ENCODE measurements at places on chromosomes 12 and 14.

- no peak for DNase-seq
Observed at GRCh38 chr14:57480051-57480450, 13.6 kb downstream of the CCDC198 start.

GRCh38 chr14:91094772-91095171 is 19.1 kb upstream of the DGLUCY start:
- no peak for DNase-seq

- DNase-seq = peak; percentile 26
Observed at GRCh38 chr12:88579601-88580050, 645 bp downstream of the KITLG start.

GRCh38 chr14:68645371-68645770 is 147.5 kb downstream of the ZFP36L1 start:
- no peak for DNase-seq

GRCh38 chr12:25252946-25253345 is 2.2 kb upstream of the KRAS start:
- DNase-seq = no peak

- DNase-seq = no peak
Observed at GRCh38 chr12:101968770-101969169, 91.4 kb downstream of the DRAM1 start.

- DNase-seq = no peak
Observed at GRCh38 chr12:93638095-93638494, 39.1 kb upstream of the CRADD start.

DNA sequence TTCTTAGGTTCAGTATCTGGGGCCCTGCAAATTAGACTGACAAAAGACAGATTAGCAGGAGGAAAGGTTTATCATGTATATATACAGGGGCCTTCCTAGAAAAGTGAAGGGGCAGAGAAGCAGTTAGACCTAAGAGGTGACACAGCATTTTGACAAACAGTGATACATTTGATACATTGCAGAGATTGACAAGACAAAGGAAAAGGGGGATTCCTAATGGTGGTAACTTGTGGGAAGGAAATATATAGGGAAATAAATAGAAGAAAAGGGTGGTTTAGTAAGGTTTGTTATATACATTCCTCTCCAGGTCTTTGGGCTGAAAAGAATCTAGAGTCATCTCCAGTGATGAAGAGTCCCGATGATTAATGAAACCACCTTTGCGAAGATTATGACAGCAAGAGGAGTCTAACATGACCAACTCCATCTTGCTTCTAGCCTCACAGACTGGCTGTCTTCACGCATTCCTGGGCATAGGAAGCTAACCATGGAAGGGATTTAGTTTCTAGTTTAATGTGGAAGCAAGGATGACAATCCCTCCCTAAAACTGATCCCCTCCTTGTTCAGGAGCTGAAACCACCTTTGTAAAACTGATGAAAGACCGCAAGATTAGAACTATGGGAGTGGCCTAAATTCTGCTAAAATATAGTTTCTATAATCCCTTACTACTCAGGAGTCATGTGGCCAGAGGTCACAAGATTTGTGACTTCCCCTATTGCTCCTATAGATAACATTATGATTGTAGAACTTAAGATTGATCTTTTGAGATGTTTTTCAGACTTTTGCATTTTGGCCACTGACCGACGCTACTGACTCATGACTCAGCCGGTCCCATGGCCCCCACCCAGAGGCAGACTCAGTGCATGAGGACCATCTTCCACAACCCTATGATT is 31.1 kb upstream of the CPM start:
- no peak for DNase-seq

- DNase-seq = no peak
Observed at GRCh38 chr14:66249544-66249943, 236.6 kb upstream of the CCDC196 start.

DNA sequence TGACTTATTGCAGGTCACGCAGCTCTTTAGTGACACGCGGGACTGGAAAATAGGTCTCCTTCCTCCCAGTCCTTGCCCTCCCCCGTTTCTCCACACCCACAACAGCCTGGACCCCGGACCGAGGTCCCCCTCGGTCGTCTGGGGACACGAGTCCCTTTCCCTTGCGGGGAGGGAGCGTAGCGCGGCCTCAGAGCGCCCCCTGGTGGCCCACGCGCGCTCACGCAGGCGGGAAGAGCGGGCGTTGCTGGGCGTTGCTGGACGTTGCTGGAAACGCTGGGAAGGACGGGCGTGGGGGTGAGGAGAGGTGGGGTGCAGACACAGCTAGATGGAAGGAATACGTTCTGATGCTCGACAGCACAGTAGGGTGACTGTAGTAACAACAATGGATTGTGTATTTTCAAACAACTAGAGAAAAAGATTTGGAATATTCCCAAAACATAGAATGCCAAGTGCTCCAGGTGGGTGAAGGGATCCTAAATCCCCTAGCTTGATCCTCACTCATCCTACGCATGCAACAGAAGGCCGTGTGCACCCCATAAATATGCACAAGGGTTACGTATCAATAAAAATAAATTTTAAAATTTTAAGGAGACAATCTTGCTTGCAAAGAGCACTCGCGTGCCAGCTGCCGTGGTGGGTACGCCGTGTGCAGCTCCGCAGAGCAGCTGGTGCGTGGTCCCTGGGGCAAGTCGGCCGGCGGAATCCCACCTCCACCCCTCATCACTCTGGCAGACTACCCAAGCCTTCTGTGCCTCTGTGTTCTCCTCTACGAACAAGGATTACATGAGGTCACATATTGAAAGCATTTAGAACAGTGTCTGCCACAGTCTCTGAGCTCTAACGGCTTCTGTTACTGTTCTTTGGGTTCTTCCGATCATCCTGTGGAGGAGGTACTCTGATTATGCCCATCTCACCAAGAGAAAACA is 87.4 kb downstream of the B4GALNT3 start:
- DNase-seq = peak; percentile 85

GRCh38 chr14:90140298-90140955 is 78.6 kb downstream of the KCNK13 start:
- no peak for DNase-seq

GRCh38 chr12:93060666-93061472 is 131.8 kb upstream of the EEA1 start:
- no peak for DNase-seq

DNA sequence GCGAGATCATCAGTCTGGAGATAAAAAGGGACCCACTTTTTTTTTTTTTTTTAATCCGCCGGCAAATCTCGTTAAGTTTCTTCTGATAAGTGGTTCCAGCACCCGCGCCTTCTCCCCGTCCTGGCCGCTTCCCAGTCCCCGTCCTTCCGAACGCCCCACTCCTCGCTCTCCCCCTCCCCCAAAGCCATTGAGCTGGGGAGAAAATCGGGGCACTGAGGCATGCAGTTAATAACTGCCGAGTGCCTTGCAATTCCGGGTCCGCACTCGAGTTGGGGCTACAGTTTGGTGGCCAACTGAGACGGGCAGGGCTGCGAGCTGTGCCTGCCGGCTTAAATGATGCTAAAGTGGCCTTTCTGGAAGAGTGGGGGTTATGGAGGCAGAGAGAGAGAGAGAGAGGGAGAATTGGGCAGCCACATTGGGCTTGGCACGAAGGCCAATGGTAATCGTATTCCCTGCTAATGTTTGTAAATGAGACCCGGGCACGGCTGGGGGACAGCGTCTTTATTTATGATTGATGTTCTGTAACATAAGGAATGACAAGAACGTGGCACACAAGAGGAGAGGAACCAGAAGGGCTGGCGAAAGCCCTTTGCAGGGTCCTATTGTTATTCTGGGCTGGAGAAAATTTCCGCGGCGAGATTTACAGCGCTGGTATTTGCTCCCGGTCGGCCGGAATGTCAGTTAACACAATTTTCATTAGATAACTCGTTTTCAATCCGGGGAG is 115.4 kb upstream of the MYL2 start:
- DNase-seq = peak; percentile 14

- DNase-seq = no peak
Observed at GRCh38 chr12:50006280-50006679, 19.0 kb downstream of the RACGAP1 start.

DNA sequence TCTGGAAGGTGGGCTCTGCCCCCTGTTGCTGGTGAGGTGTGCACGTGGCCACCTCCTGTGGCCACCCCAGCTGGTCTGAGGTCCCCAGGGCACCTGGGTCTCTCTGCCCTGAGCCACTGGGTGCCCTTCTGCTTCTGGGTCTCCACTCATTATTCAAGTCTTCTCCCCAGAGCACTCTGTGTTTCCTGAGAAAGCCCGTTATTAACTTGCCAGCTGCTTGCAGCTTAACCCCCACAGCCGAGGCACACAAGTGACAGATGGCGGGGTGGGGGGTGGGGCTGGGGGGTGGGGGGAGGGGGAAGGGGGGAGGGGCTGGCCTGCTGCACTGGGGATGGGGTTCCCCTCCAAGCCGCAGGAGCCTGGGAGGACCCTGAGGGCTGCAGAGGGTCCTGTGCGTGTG is 40.5 kb downstream of the FBRSL1 start:
- no peak for DNase-seq

GRCh38 chr12:104132351-104132956 is 5.6 kb downstream of the NFYB start:
- no peak for DNase-seq

DNA sequence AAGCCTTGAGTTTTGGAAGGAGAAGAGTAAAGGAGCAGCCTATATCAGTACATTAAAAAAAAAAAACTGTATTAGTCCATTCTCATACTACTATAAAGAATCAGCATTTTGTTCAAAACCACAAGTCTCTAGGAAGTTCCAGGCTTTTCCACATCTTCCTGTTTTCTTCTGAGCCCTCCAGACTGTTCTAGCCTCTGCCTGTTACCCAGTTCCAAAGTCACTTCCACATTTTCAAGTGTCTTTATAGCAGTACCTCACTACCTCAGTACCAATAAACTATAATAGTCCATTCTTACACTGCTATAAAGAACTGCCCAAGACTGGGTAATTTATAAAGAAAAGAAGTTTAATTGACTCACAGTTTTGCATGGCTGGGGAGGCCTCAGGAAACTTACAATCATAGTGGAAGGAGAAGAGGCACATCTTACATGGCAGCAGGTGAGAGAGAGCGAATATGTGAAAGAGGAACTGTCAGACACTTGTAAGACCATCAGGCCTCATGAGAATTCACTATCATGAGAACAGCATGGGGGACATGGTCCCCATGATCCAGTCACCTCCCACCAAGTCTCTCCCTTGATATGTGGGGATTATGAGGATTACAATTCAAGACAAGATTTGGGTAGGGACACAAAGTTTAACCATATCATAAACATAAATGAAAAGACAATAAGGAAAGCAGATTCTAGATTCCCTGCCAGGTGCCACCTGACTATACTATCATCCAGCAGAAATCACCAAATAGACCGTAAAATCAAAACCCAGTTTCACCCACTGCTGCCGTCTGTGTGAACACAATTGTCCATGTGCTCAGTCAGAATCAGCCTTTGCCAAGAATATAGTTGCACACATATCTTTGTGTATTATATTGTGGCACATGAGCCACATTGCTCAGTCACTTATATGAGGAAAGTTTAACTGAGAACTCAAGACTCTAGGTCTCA is 27.8 kb downstream of the TOGARAM1 start:
- no peak for DNase-seq

- DNase-seq = no peak
Observed at GRCh38 chr14:22428700-22429291, 160.2 kb downstream of the DAD1 start.

GRCh38 chr12:91143206-91143605 is 31.9 kb upstream of the LUM start:
- DNase-seq = no peak

DNA sequence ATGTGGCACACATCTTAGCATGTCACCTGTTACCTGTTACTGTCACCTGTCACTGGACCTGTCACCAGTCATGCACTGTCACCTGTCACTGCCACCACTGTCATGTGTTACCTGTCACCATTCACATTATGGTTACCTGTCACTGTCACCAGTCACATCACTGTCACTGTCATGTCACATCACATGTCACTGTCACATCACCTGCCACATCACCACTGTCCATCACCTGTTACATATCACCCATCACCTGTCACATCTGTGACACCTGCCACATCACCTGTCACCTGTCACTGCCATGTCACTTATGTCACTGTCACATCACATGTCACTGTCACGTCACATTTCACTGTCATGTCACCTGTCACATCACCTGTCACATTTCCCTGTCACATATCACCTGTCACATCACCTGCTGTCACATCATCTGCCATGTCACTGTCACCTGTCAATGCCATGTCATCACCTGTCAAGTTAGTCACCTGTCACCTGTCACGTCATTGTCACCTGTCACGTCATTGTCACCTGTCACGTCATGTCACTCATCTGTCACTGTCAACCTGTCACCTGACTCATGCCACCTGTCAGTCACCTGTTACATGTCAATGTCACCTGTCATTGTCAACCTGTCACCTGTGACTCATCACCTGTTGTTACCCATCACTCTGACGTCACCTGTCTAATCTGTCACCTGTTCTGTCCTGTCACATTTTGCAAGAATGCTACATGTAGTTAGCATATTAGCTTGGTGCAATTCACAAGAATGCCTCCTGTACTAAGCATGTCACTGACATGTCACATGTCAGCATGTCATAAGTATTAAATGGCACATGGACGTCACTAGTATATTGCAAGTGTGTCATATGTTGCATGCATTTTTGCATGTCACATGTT is 29.0 kb upstream of the TESC start:
- DNase-seq = no peak

- no peak for DNase-seq
Observed at GRCh38 chr14:100109594-100109955, 44.4 kb downstream of the EVL start.

GRCh38 chr14:100118396-100119011 is 40.9 kb downstream of the DEGS2 start:
- DNase-seq = no peak

GRCh38 chr12:56425193-56425592 is 24.0 kb downstream of the TIMELESS start:
- no peak for DNase-seq

DNA sequence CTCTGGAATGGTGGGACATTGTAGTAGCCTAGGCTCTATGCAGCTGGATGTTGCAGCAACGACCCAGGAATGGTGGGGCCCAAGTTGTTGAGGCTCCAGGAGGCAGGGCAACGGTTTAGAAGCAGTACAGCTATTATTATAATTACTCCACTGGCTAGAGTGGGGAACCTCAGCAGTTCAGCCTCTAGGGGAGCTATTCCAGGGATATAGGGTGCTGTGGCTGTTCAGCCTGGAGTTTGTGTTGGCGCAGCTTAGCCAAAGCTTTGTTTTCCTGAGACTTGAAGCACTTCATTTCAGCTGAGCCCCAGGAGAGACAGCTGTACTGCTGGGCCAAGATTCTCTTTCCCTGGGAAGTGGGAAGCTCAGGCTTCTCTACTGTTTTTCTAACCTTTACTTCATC is 1023.0 kb upstream of the ATXN7L3B start:
- DNase-seq = no peak

GRCh38 chr14:93676416-93676958 is 111.8 kb downstream of the PRIMA1 start:
- DNase-seq = no peak

DNA sequence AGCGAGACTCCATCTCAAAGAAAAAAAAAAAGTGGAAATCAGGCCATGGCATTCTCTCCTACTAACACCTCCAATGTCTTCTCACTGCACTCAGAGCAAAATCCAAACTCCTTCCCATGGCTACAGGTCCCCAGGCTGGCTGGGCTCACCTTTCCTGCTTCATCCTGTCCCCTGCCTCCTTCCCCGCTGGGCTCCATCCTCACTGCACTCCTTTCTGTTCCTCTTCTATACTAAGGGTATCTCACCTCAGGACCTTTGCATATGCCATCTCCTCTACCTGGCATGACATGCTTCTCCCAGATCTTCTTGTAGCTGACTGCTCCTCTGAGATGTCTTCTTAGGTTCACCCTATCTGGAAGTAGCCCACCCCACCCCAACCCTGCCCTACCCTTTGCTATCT is 111.1 kb downstream of the DPF3 start:
- no peak for DNase-seq
